ENCODE measurements at places on chromosomes 4 and X. TPM values are rescaled to one million over a fixed set of nuclear protein-coding genes. Genes with fewer than 3 reads are reported as not detected.
A peak's percentile ranks its signal among the peaks of the same experiment; 100 is the strongest.

DNA sequence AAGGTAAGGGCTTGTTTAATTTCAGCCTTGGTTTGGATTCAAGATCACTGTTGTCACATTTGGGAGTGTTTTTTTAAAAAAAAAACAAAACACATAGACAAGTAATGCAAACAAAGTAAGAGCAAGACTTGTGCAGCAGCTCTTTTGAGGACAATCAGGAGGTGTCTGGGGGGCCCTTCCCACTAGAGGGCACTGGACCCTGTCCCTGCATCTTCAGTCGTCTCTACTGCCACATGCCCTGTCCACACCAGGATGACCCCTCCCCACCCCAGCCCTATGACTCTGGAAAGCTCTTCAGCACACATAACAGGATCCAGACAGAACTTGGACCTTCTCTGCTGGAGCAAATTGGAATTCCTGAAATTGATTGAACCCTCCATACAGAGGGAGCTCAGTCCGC, 71.0 kb downstream of the USP46 start:
- no peaks in the 10 kb centered on the region for H3K4me1 ChIP-seq
- DNase-seq = peak; percentile 37
- H3K36me3 ChIP-seq = no peaks in the 10 kb centered on the region
- H3K27ac ChIP-seq = no peak overlapping the region
- no peak overlapping the region for H3K4me3 ChIP-seq

DNA sequence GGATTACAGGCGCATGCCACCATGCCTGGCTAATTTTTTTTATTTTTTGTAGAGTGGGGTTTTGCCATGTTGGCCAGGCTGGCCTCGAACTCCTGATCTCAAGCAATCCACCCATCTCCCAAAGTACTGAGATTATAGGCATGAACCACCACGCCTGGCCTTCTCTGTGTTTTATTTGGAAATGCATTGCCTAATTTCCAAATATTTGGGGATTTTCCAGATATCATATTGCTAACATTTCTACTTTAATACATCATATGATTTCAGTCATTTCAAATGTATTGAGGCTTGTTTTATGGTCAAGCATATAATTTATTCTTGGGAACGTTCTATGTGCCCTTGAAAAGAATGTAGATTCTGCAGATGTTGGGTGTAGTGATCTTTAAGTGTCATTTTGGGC, 38.8 kb downstream of the FGF2 start:
- no peak for DNase-seq
- H3K4me1 ChIP-seq = no peaks in the 10 kb centered on the region
- H3K27me3 ChIP-seq = no peaks in the 10 kb centered on the region
- no peaks in the 10 kb centered on the region for H3K36me3 ChIP-seq

GRCh38 chrX:72308566-72309296, 3.0 kb upstream of the CITED1 start:
- DNase-seq = peak; percentile 48
- peak overlapping the region; percentile 1 for H3K4me3 ChIP-seq
- no peaks in the 10 kb centered on the region for H3K36me3 ChIP-seq
- H3K27ac ChIP-seq = no peak overlapping the region
- H3K27me3 ChIP-seq = no peaks in the 10 kb centered on the region
- H3K4me1 ChIP-seq = peaks cover 39% of the 10 kb centered on the region

- H3K4me1 ChIP-seq = no peaks in the 10 kb centered on the region
- H3K27me3 ChIP-seq = no peaks in the 10 kb centered on the region
- no peak overlapping the region for H3K27ac ChIP-seq
- DNase-seq = no peak
- H3K36me3 ChIP-seq = no peaks in the 10 kb centered on the region
Measured at GRCh38 chr4:145824463-145824862, 114.2 kb downstream of the ZNF827 start.

DNA sequence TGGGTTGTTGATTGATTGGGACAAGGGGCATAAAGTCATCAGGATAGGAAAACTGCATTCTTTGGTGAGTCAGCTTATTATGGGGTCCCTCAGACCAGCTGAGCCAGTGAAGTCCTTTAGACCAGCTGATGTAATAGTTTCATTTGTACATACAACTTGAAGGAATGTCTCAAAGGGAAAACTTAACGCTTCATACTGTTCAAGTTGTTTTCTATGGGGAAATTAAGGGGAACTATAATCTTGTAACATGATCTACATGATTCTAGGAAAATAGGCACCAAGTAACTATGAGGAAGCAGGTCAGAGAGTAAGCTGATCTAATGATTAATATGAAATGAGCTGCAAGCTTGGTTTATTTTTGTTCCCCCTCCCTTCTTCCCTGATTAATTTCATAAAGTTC, 175.1 kb upstream of the GRID2 start:
- H3K4me3 ChIP-seq = no peak overlapping the region
- DNase-seq = no peak
- H3K4me1 ChIP-seq = no peaks in the 10 kb centered on the region

- no peak for DNase-seq
- no peaks in the 10 kb centered on the region for H3K36me3 ChIP-seq
- no peaks in the 10 kb centered on the region for H3K4me1 ChIP-seq
- H3K27ac ChIP-seq = no peak overlapping the region
Measured at GRCh38 chr4:30370105-30370504, 350.1 kb upstream of the PCDH7 start.

GRCh38 chrX:45134775-45135174, 65.9 kb downstream of the DIPK2B start:
- DNase-seq = no peak
- H3K27me3 ChIP-seq = no peaks in the 10 kb centered on the region
- no peaks in the 10 kb centered on the region for H3K4me1 ChIP-seq
- no peak overlapping the region for H3K27ac ChIP-seq
- no peaks in the 10 kb centered on the region for H3K36me3 ChIP-seq

- H3K27me3 ChIP-seq = no peaks in the 10 kb centered on the region
- DNase-seq = no peak
- no peaks in the 10 kb centered on the region for H3K4me1 ChIP-seq
- H3K4me3 ChIP-seq = no peak overlapping the region
- no peak overlapping the region for H3K27ac ChIP-seq
Measured at GRCh38 chr4:118931786-118932185, 43.1 kb downstream of the SYNPO2 start.

Gene IQCM
- not detected for total RNA-seq

Gene NXF2B
- not detected for total RNA-seq

GRCh38 chrX:16394290-16394689, 227.0 kb downstream of the MAGEB17 start:
- no peak for DNase-seq
- no peaks in the 10 kb centered on the region for H3K27me3 ChIP-seq
- no peak overlapping the region for H3K27ac ChIP-seq
- H3K36me3 ChIP-seq = no peaks in the 10 kb centered on the region

- H3K36me3 ChIP-seq = no peaks in the 10 kb centered on the region
- H3K4me1 ChIP-seq = no peaks in the 10 kb centered on the region
- no peak overlapping the region for H3K27ac ChIP-seq
- no peak overlapping the region for H3K4me3 ChIP-seq
- no peaks in the 10 kb centered on the region for H3K27me3 ChIP-seq
Measured at GRCh38 chr4:40270609-40271008, 64.5 kb upstream of the CHRNA9 start.
